Bone marrow (tissue), 2 donors: ENCODE measurements at places on chromosomes 1 and 21.

DNA sequence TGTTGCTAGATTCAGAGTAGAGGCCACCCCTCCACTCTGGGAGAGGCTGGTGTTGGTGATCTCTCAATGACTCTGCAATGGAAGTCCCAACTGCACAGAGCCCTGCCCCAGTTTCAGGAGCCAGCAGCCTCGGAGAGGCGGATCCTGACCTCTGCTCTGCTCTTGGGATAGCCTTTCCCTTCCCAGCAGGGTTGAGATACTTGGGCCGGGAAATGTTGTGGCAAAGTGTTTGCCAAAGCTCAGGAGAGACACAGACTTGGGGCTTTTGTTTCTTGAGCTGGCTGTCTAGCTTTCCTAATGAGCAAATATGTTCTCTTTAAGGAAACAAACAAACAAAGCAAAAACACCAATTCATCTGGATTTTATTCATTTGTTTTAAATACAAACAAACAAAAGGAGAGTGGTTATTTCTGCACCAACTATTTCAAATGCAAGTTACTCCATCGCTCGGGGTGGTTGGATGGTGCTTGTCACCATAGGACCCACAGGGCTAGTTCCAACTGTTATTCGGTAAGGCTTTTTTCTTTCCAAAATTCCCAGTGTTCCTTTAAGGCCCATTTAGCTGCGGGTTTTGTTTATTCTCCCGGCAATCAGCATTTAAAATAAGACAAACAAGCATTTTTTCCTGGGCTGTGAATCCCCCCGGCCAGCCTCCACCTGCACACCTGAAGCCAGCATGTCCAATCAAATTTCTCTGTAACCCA is 193.9 kb upstream of the LMO4 start:
- no peak for DNase-seq

GRCh38 chr1:241640867-241641622 is 876 bp upstream of the CHML start:
- no peak for DNase-seq

- DNase-seq = no peak
These were observed 2.3 kb downstream of the KCNC4 start for GRCh38 chr1:110212169-110213142.

GRCh38 chr1:185112356-185112755 is 44.4 kb downstream of the TRMT1L start:
- no peak for DNase-seq

DNA sequence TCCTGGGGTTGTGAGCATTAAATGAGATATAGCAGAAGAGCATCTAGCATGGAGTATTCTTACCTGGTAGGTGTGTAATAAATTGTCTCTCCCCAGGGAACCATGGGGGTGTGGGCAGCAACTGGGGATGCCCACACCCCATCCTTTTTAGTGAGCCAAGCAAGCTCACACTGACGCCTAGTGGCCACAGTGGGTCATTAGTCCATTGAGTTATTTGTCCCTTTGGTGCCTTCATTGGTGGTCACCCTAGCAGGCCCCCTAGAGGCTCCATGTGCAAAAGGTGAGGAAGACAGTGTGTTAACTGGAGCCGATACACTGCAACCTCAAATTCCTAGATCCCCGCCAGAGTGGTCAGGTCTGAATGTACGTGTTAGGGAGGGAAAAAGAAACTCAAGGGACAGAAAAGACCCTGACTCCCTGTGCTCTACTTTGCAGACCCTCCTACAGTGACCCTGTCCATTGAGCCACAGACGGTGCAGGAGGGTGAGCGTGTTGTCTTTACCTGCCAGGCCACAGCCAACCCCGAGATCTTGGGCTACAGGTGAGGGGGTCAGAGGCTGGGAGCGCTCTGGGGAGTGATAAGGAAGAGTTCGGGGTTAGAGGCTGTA is 93.3 kb upstream of the CD1D start:
- DNase-seq = no peak

DNA sequence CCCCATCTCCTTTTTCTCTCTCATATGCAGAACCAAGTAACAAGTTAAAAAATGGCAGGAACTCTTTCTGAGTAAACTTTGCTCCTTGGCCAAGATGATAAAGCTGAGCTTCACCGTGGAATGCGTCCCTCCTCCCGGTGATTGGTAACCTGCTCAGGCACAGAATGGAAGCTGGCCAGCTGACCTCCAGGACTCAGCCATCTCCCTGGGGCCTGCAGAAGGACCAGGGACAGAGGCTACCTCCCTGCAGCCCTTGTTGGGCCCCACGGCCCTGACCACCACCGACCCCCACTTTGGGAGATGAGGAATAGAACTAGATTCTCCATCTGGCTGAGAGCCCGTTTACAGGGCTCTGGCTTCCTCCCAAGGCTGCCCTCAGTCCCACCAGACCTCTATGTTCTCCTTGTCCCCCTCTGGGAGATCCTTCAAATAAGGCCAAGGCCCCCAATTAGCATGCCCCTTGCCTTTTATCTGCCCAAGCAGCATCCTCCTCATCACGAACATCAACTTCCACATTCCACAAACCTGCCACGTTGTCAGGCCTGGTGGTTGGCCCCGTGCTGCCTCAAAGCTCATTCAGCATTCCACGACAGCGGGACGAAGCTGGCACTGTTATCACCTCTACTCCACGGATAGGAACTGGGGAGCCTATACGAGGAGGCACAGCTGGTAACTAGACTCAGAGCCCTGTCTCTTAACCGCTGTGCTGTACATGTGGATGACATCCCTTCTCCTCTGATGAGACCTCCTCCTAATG is 74.2 kb downstream of the CD34 start:
- no peak for DNase-seq

GRCh38 chr1:41811051-41811795 is 107.5 kb downstream of the HIVEP3 start:
- DNase-seq = peak; percentile 20

DNA sequence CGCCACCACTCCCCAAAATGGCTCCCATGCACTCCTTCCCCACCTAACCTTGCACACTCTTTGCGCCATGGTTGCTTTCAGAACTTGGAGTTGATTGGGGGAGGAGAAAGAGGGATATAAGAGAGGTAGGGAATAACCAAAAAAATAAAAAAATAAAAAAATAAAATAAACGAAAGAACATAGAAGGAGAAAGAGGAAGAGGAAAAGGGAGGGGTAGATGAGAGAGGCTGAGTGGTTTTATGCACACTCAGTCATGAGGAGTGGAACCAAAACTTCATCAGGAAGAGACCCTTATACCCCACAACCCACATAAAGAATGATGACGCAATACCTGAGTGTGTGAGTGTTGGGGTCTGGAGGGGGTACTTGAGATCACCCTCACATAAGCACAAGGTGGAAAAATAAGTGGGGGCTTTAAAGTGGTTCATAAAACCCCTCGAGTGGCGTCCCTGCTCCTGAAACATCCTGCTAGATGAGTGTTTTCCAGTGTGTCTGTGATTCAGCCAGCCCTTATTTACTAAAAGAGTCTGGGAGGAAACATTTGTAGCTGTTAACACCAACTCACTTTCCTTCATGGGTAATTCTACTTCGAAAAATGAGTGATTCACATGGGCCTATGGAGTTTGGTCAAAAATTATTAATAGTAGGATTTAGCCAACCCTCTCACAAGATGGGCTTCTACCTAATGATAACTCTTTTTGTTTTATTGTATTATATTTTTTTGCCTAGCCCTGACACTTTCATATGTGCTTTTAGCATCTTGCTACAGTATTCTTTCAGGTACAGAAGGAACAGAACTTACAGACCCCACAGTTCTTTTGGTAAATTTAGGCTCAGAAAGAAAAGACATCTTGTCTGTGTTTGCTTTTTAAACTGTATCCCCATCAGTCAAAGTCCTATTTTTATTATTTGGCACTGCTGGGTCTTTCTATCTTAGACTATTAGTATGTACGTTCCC is 5.2 kb downstream of the SLAMF1 start:
- DNase-seq = no peak

- no peak for DNase-seq
These were observed 36.3 kb downstream of the DMAP1 start for GRCh38 chr1:44249543-44249942.

DNA sequence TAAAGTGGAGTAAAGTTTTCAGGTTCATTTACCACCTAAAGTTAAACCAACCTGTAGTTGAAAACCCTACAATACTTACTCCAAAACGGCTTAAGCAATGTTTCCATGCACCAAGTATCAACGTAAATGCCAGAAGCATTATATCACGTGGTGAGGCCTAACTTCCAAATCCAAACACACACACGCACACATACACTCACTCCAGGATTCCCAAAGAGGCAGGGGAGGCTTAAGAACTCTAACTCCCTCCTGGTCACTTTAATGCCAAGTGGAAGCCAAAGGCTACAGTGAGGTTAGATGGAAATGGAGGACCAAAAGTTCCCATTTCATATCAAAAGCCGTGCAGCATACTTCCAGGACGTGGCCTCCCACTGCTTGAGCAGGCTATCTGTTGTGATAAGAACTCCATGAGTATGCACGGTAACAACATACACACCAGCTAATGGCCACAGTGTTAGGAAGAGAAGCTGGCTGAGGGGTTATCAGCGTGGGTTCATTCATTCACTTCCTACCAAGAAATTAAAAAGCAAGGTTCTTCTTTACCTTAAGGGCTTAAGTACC is 224.1 kb downstream of the SLC45A1 start:
- DNase-seq = no peak

GRCh38 chr1:39406533-39407450 is 84.6 kb upstream of the BMP8A start:
- no peak for DNase-seq

- DNase-seq = no peak
These were observed 17.4 kb upstream of the HIVEP3 start for GRCh38 chr1:41936107-41936506.

- DNase-seq = no peak
These were observed 430.9 kb downstream of the HLX start for GRCh38 chr1:221310180-221310579.

- no peak for DNase-seq
These were observed 19.2 kb downstream of the RIMS3 start for GRCh38 chr1:40646315-40646714.

GRCh38 chr21:44279354-44280260 is 6.1 kb upstream of the AIRE start:
- no peak for DNase-seq

DNA sequence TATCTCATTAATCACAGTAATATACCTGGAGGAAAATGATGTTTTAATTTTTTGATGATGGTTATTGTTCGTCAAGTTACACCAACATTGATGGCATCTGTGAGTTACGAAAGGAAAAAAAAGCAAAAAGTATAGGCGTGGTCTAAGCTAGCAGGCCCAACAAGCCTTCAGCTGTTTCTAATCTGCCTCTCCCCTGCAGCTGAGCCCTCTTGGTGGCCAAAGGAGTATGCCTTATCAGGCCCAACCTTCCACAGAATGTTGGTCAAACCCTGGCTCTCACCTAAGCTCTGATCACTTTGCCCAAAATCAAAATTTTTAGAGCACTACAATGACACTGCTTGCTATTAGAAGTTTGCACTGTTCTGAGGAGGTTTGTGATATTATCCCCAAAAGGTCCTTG is 4.9 kb downstream of the C1orf105 start:
- no peak for DNase-seq

GRCh38 chr21:32951041-32951440 is 74.7 kb upstream of the OLIG2 start:
- DNase-seq = no peak

- DNase-seq = no peak
These were observed 8.7 kb downstream of the LAPTM5 start for GRCh38 chr1:30748699-30749401.

DNA sequence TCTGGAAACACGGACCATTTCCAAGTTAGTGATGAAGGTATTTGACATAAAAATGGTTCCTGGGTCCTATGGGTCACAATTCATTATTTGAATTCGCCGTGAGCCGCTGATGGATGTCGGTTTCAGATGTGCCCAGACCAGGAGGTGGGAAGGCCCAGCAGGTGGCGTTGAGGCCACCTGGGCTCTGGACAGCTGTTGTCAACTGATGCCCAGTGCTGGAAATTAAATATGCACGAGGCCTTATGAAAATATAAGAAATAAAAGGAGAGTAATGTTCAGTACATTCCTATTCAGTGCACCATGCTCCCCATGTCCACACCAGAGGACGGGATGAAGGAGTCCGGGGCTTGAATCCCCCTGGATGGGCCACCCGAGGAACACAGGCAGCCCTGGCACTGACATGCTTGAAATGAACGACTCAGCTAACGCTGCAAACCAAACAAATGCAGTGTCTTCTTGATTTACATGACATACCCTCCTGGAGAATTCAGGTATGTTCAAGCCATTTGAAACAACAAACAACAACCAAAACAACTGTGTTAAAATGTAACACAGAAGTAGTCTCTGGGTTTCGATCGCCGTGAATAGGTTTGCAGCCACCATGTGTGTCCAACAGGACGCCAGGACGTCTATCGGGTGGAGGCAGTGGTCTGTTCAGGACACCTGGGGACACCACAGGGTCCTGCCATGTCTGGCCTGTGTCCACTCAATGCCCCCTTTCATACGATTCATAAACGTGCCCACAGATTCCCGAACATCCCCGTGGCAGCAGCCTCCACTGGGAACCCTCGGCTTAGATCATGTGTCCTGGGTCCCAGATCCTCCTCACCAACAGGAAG is 6.1 kb downstream of the TFF3 start:
- no peak for DNase-seq

GRCh38 chr21:41249476-41249875 is 67.1 kb upstream of the FAM3B start:
- DNase-seq = no peak

DNA sequence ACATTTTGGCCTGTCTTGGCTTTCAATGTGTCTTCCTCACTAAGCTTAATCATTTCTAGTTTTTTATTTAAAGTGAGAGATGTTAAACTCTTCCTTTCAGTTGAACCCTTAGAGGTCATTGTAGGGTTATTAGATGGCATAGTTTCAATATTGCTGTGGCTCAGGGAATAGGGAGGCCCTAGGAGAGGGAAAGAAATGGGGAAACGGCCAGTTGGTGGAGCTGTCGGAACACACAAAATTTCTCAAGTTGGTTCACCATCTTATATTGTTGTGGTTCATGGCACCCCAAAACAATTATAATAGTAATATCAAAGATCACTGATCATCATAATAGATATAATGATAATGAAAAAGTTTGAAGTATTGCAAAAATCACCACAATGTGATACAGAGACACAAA is 31.4 kb upstream of the KAZN start:
- DNase-seq = no peak

- DNase-seq = no peak
These were observed 201.3 kb downstream of the NCAM2 start for GRCh38 chr21:21199342-21200102.

- DNase-seq = no peak
These were observed 23.1 kb upstream of the MYSM1 start for GRCh38 chr1:58722967-58723366.

GRCh38 chr1:27374362-27375086 is at the start of gene FCN3:
FCN3 (minus strand) TSS chr1:27374824; CDS start chr1:27374818, 6 bp downstream.
- DNase-seq = no peak

DNA sequence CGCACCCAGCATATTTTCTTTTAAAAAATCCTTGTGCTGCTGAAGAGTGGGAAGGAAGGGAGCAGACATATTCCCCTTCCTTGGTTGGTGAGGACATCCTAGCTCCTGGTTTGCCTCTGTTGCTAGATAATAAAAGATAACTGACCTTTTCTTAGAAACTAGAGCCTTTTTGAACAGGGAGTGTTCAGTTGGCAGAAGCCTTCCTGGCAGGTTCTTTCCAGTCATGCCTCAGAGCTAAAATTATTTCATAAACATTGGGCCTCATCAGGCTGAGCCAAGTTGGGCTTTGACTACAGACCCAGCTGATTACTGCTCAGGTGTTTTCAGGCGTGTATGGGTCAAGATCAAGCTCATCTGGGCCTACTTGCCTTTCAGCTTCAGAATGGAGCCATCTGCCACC is 22.7 kb upstream of the SH3BGRL3 start:
- DNase-seq = no peak

- no peak for DNase-seq
These were observed 16.1 kb downstream of the TRIM67 start for GRCh38 chr1:231177936-231178335.
